Tibial artery (tissue), 4 donors: ENCODE measurements at places on chromosomes 6 and 20.
A peak's percentile ranks its signal among the peaks of the same experiment; 100 is the strongest.

DNA sequence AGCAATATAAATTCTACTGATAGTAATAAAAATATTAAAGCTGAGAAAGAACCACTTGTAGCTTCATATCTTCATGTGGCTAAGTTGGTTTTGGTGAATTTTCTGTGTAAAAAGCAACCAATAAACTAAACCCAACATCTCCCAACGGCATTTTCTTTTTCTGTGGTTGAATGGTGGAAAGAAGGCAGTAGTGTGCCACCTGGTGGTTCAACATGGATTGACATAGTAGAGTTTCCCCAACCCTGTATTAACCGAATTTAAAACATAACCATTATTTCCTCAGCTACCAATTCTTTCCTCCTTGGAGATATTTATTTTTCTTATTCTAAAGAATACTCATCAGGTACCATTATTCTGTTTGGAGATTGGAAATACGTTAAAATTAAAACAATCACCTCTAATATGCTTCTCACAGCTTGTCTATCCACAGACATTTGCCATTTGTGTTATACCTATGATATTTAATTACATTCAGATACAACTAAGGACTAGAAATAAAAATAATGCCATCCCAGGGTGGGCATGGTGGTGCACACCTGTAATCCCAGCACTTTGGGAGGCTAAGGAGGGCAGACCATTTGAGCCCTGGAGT is 117.1 kb upstream of the EEF1E1 start:
- H3K27me3 ChIP-seq = no peaks in the 10 kb centered on the region
- DNase-seq = no peak
- no peaks in the 10 kb centered on the region for H3K36me3 ChIP-seq
- H3K27ac ChIP-seq = no peak overlapping the region
- H3K4me1 ChIP-seq = no peaks in the 10 kb centered on the region
- no peak overlapping the region for H3K4me3 ChIP-seq

DNA sequence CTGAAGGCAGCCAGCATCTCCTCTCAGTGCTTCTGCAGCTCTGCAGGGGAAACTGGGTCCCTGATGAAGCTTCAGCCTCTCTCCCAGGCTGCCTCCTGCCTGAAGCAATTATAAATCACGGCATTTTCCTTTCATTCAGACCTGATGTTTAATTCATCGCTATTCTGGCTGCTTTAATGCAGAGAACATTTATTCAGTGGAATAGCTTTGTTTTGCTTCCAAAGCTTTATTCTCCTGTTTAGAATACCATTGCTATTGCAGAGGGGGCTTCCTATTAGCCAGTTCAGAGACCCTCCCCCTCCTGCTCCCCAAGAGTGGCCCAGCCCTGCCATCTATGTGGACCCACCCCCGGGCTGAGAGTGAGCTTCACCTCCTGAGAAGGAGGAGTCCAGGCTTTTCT is 255.6 kb downstream of the LRFN2 start:
- H3K4me3 ChIP-seq = no peak overlapping the region
- no peak for DNase-seq
- peaks cover 55% of the 10 kb centered on the region for H3K27me3 ChIP-seq
- peaks cover 6% of the 10 kb centered on the region for H3K4me1 ChIP-seq
- H3K36me3 ChIP-seq = no peaks in the 10 kb centered on the region

GRCh38 chr6:6614096-6614982 is 25.8 kb downstream of the LY86 start:
- H3K27me3 ChIP-seq = no peaks in the 10 kb centered on the region
- no peaks in the 10 kb centered on the region for H3K36me3 ChIP-seq
- no peak overlapping the region for H3K27ac ChIP-seq
- no peaks in the 10 kb centered on the region for H3K4me1 ChIP-seq
- H3K4me3 ChIP-seq = no peak overlapping the region

GRCh38 chr6:12051861-12052368 is 39.8 kb downstream of the HIVEP1 start:
- H3K4me3 ChIP-seq = no peak overlapping the region
- H3K27ac ChIP-seq = no peak overlapping the region
- H3K27me3 ChIP-seq = no peaks in the 10 kb centered on the region
- DNase-seq = no peak
- no peaks in the 10 kb centered on the region for H3K4me1 ChIP-seq

DNA sequence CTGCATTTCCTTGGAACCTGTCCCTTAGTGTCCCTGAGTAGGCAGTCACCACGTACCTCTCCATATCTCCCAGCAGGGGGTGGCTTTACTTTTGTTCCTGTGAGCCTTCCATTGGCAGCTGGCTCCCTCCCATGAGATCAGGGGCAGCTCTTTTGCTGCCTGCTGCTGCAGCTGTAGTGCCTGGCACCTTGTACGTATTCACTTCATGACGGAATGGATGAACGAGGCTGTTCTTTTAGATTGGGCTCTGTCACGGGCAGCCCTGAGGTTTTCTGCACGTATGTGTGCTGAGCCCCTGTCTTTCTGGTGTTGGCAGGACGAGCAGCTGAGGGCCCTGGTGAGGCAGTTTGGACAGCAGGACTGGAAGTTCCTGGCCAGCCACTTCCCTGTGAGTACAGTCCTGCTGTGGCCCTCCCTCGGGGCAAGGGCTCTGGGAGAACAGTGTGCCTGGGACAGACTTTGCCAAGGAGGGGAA is 14.6 kb downstream of the MYBL2 start:
- H3K36me3 ChIP-seq = no peaks in the 10 kb centered on the region
- H3K27ac ChIP-seq = no peak overlapping the region
- H3K27me3 ChIP-seq = no peaks in the 10 kb centered on the region

DNA sequence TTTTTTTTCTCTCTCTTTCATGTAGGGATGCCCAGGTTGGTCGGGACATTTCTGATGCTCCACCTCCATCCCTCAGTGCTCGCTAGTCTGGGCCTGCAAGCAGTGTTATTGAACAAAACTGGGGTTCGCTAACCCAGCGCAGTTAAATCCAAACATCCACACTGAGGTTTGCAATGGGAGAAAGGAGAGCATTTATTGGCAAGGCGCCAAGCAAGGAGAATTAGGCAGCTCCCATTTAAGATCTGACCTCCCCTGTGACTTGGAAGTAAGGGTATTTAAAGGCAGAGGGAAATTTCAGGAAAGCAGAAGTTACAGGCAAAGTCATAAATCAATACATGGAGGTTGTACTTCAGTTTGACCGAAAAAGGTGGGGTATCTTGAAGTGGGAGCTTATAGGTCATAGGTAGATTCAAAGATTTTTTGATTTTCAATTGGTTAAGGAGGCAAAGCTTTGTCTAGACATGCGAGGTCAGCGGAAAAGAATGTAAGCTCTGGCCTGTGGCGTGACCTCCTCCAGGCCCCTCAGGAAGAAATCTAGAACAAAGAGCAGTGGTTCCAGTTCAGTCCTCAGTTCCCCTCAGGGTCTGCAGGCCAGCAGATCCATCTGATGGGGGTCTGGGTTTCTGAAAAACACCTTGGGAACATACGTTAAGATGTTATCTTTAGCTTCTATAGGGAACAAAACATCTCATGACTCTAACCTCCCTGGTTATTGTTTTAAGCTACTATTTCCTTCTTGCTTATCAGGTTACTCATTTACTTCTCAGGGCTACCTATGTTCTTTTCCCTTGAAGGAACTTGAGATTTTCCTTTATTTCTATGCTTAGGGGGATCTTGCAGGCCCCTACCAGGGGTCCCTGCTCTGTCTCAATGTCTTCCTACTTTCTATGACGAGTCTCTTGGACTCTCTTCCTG is 66.0 kb upstream of the KIF16B start:
- no peaks in the 10 kb centered on the region for H3K4me1 ChIP-seq
- H3K27ac ChIP-seq = no peak overlapping the region
- no peak for DNase-seq
- H3K27me3 ChIP-seq = no peaks in the 10 kb centered on the region

GRCh38 chr6:34531580-34532201 is 24.4 kb downstream of the SPDEF start:
- H3K4me3 ChIP-seq = peak overlapping the region; percentile 44
- peaks cover 5% of the 10 kb centered on the region for H3K4me1 ChIP-seq
- H3K27ac ChIP-seq = peak overlapping the region; percentile 76
- DNase-seq = peak; percentile 85
- H3K27me3 ChIP-seq = no peaks in the 10 kb centered on the region
- H3K36me3 ChIP-seq = no peaks in the 10 kb centered on the region

- peaks cover 72% of the 10 kb centered on the region for H3K27me3 ChIP-seq
- peaks cover 16% of the 10 kb centered on the region for H3K4me1 ChIP-seq
- no peak within 1 kb of the TSS for H3K27ac ChIP-seq
- H3K36me3 ChIP-seq = no peaks in the 10 kb centered on the region
- peak within 1 kb of the TSS; percentile 35 for H3K4me3 ChIP-seq
These were observed at the start of gene KCNG1 for GRCh38 chr20:51022803-51023616. Gene KCNG1 (minus strand): TSS chr20:51023107. CDS start chr20:51010338, 12,769 bp downstream.

DNA sequence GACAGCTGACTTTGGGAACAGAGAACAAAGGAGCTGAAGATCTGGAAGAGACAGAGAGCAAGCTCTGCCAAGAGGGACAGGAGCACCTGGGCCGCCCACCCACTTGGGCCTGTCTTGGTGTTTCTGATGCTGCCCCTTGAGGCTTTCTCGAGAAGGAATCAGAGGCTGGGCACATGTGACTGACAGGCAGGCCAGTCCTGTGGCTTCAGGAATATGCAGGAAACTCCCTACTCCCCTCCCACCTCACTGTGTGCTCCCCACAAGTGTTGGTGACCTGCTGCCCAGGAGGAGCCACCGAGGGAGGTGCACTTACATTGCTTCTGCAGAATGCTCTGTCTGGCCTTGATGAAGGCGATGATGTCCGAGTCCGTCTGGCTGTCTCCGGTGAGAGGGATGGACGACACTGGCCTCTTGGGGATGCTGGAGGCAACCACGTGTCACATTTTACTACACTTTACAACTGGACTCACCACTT is 20.9 kb upstream of the KCNK16 start:
- no peak overlapping the region for H3K27ac ChIP-seq
- H3K4me1 ChIP-seq = peaks cover 26% of the 10 kb centered on the region
- no peaks in the 10 kb centered on the region for H3K27me3 ChIP-seq
- DNase-seq = no peak
- H3K4me3 ChIP-seq = no peak overlapping the region
- H3K36me3 ChIP-seq = no peaks in the 10 kb centered on the region

DNA sequence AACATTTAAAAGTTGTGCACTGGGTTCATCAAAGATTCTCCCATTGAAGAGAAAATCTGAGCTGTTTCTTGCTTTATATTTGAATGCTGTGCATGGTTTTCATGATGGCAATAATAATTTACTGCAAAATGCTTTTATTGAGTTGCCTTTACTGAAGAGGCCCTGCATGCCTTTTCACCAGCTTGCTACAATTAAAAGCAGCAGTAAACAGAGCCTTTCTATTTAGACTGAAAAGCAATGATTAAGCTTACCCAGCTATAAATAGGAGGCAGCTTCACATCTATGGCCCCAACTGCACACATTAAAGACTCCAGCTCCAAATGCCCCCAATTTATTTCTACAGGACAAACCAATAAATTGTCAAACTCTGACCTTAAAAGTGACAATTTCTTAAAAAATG is 70.3 kb downstream of the ANKEF1 start:
- no peak for DNase-seq
- H3K27ac ChIP-seq = no peak overlapping the region
- H3K36me3 ChIP-seq = no peaks in the 10 kb centered on the region
- no peaks in the 10 kb centered on the region for H3K27me3 ChIP-seq
- no peak overlapping the region for H3K4me3 ChIP-seq
- no peaks in the 10 kb centered on the region for H3K4me1 ChIP-seq

DNA sequence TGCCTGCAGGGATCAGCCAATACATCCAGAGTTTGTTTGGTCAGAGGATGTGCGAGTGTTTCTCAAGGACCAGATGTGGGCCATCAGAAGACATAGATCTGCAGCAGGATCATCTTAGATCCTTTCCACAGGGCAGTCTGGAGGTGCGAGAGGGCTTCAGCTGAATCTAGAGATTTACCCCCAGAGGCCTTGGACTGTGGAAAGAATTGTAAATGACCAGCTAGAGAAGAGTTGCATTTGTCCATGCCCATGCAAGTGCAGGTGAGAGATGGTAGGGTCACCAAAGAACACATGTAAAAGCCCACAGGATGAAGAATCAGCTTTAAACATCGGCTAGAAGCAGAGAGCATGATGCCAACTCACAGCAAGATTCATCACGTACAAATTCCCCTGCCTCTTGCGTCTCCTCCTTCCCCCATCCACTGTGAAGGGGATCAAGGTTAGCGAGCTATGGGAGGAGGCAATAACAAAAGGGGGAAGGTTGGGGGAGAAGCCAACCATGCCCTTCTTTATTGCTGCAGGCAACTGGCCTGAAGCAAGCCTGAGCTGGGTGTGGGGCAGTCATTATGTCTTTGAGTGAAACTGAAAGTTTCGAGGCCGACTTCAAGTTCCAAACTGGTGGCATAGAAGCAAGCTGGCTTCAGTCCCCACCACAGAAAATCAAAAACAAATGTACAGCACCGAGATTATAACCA is 83.5 kb downstream of the SCML4 start:
- no peaks in the 10 kb centered on the region for H3K36me3 ChIP-seq
- H3K4me1 ChIP-seq = no peaks in the 10 kb centered on the region
- no peak overlapping the region for H3K27ac ChIP-seq
- H3K27me3 ChIP-seq = no peaks in the 10 kb centered on the region
- H3K4me3 ChIP-seq = no peak overlapping the region

GRCh38 chr6:135182071-135183001 is 1.2 kb downstream of the MYB start:
- peaks cover 37% of the 10 kb centered on the region for H3K4me1 ChIP-seq
- no peaks in the 10 kb centered on the region for H3K27me3 ChIP-seq
- DNase-seq = no peak
- H3K4me3 ChIP-seq = peak overlapping the region; percentile 56
- no peaks in the 10 kb centered on the region for H3K36me3 ChIP-seq
- H3K27ac ChIP-seq = no peak overlapping the region

GRCh38 chr6:52361414-52361944 is 472 bp upstream of the PAQR8 start:
- H3K4me1 ChIP-seq = peaks cover 10% of the 10 kb centered on the region
- peak overlapping the region; percentile 61 for H3K27ac ChIP-seq
- H3K27me3 ChIP-seq = no peaks in the 10 kb centered on the region
- peak overlapping the region; percentile 77 for H3K4me3 ChIP-seq

GRCh38 chr6:163165922-163166321 is 248.6 kb upstream of the QKI start:
- H3K4me3 ChIP-seq = no peak overlapping the region
- no peaks in the 10 kb centered on the region for H3K27me3 ChIP-seq
- H3K36me3 ChIP-seq = no peaks in the 10 kb centered on the region
- no peak for DNase-seq
- H3K27ac ChIP-seq = no peak overlapping the region
- H3K4me1 ChIP-seq = no peaks in the 10 kb centered on the region

- no peak overlapping the region for H3K4me3 ChIP-seq
- no peaks in the 10 kb centered on the region for H3K36me3 ChIP-seq
- H3K4me1 ChIP-seq = peaks cover 11% of the 10 kb centered on the region
- H3K27me3 ChIP-seq = no peaks in the 10 kb centered on the region
- no peak overlapping the region for H3K27ac ChIP-seq
These were observed 87.7 kb downstream of the TRMT6 start for GRCh38 chr20:5862703-5863039.

DNA sequence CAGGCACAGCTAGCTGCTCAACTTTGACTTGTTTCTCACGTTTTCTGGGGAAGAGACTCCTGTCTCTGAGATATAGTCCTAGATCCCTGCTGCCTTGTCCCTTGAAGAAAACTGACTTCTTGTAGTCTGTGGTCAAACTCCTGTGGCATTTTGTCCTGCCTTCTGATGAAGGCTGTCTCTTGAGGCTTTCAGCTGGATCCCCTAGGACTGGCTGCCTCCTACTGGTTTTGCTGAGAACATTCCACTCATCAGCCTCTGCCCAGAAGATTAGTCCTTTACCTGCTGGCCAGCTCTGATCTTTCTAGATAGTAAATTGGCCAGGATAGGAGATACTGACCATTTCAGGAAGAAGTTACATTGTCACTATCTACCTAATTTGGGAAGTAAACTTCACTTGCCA is 71.9 kb upstream of the CNR1 start:
- H3K27ac ChIP-seq = no peak overlapping the region
- no peaks in the 10 kb centered on the region for H3K36me3 ChIP-seq
- H3K4me3 ChIP-seq = no peak overlapping the region
- H3K4me1 ChIP-seq = no peaks in the 10 kb centered on the region
